Amygdala (tissue), 56 donors: ENCODE measurements at places on chromosomes 4 and X.

DNA sequence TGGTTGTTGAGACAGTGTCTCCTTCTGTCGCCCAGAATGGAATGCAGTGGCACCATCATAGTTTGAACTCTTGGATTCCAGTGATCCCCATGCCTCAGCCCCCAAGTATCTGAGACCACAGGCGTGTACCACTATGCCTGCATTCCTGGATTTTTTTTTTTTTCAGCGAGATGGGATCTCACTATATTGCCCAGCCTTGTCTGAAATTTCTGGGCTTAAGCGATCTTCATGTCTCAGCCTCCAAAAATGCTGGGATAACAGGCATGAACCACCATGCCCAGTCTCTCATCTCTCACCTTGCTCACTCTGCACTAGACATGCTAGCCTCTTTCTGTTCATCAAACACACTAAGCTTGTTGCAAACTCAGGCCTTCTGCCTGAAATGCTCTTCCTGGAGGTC, 104.1 kb downstream of the UBE2K start:
- DNase-seq: no peak

DNA sequence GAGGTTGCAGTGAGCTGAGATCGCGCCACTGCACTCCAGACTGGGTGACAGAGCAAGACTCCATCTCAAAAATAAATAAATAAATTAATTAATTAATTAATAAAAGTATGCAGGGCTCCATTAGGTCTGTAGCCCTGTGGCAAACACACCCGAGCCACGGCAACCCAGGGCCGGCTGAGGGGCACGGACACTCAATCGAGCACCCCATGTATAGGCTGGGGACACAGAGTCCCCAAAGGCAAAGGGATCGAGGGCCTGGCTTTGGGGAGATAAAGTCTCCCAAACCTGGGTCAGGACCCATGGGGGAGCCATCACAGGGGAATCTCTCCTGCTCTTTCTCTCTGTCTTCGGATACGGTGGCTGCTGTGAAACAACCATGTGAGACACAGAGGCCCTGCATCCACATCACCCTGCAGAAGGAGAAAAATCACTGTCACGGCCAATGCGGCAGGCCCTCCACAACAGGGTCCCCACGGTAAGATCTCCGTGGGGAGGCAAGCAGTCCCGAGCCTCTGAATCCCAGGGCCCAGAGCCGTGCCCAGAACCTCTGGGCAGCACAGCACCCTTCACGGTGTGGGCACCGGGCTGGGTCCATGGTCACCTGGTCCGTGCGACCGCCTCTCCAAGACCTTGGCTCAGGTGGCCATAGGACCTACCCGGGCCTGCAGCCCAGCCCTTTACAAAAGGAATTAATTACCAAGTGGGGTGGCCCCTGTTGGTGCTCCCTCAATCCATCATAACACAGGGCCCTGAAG, 81.8 kb downstream of the WFS1 start:
- no peak for DNase-seq

DNA sequence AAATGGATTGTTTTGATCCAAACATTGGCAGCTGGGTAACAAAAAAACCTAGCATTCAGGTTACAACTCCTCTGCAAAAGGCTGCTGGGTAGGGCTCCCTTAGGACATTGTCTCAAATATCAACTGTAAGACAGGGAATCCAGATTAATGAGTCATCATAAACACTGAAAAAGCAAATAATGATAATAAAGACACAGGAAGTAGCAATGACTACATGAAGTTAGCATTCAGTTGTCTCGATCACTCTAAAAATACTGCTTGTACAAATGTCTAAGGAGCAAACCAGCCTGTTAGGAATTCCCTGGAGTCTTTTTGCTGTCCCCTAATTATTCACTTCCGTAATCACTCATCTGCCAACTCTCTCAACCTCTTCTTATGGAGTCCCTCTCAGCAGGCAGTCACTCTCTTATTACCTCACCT, 259.2 kb downstream of the GPC3 start:
- DNase-seq: no peak

- no peak for DNase-seq
These were observed 1495.5 kb upstream of the ADGRL3 start for GRCh38 chr4:59704616-59705015.

- DNase-seq: no peak
These were observed 607.4 kb upstream of the PITX2 start for GRCh38 chr4:111230265-111230664.

DNA sequence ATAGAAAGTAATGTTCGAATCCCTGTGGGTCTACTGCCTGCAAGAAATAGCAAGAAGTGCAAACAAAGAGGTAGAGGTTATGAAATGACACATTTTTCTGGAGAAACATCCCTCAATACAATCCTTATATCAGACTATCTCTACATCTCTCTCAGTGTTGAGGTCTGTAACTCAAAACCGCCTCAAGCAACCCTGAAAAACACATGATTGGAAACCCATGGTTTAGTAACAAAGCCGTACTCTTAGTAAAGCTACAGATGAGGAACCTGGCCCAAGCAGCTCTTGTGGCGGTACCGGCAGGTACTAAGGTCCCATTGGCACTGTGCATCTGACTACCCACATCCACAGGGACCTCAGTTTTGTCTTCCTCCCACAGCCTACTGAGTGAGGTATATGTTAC, 53.9 kb downstream of the IRF2 start:
- no peak for DNase-seq

DNA sequence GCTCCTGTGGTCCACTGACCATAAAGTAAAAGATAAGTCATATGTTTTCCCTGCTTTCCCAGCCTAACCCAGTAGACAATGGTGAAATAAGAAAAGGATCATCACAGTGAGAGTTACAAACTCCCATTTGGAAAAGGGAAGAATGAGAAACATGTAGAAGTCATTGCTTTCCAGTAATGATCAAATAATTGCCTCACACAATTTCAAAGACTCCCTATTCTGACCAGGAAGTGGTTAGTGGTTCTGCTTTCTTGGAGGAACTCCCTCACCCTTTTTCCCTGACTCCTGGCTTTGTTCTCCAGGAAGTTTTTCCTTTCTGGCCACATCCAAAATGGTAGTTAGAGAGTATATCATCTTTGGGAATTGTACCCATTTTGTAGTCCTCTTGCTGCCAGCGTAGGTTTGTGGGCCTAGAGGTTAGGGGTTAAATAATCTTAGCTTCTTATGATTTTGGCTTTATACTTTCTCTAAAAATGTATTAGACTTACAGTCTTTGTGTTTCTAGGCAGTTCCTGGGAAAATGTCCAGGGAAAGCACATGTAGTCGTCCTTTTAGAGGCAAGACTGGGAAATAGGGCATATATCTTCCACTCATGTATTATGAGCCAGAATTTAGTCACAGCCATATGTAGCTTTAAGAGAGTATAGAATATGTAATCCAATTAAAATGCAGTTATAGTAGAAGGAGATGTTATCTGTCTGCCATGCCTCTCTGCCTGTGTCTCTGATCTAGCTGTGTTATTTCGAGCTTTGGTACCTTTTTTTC, 10.5 kb downstream of the VAMP7 start:
- DNase-seq: no peak
